ENCODE measurements at places on chromosomes 4 and X. TPM values are rescaled to one million over a fixed set of nuclear protein-coding genes. Genes with fewer than 3 reads are reported as not detected.
A peak's percentile ranks its signal among the peaks of the same experiment; 100 is the strongest.

DNA sequence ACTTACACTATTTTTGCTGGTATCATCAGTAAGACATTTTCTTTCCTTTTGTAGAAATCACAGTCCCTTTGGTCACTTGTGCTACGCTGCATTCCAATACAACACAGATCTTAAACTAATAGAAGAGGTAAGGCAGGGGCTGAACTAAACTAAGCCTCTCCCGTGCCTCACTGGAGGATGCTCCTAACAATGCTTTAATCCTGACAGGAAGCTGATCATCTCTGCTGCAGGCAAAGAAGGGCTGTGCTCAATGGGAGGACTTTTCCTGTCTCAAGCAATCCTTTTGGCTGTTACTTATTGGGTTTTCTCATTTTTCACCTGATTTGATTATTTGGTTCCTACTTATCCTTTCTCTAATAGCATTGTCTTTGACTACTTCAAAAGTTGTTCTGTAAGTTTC, 583.1 kb downstream of the INPP4B start:
- DNase-seq = no peak

DNA sequence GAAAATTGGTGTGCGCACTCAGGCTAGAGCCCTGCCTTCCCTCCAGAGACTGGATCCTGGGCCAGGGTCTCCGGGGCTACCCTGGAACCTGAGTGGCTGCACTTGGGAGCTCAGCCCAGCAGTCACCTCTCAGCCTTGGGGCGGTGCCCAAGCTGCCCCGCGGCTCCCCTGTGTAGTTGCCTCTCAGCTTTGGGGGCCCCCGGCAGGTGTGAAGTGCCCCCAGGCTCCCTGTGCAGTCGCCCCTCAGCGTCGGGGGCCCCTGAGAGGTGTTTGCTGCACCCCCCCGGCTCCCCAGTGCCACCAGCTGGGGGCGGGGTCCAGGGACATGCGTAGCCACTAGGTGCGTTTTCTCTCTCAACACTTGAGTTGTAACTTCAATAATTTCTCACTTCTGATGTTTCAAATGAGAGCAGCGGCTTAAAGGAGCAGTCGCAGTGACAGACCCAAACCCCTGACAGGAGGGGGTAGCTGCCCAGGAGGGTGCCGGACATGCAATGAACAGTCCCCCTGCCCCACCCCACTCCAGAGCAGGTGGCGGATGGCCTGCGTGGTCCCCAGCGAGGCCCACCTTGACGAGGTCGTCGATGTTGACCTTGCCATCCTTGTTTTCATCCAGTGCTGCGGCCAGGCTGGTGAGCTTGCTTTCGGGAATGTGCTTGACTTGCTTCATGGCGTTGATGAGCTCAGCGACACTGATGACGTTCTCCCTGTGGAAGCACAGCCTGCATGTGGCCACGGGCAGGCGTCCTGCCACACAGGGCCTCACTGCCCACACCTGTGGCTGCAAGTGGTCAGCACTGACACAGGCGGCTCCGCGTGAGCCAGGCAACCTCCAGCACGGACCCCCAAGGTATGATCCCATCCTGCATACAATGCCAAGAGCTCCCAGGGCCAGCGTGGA, 22.3 kb downstream of the FGFR3 start:
- DNase-seq = no peak

GRCh38 chr4:123364906-123365305, 31.7 kb upstream of the SPRY1 start:
- no peak for DNase-seq

DNA sequence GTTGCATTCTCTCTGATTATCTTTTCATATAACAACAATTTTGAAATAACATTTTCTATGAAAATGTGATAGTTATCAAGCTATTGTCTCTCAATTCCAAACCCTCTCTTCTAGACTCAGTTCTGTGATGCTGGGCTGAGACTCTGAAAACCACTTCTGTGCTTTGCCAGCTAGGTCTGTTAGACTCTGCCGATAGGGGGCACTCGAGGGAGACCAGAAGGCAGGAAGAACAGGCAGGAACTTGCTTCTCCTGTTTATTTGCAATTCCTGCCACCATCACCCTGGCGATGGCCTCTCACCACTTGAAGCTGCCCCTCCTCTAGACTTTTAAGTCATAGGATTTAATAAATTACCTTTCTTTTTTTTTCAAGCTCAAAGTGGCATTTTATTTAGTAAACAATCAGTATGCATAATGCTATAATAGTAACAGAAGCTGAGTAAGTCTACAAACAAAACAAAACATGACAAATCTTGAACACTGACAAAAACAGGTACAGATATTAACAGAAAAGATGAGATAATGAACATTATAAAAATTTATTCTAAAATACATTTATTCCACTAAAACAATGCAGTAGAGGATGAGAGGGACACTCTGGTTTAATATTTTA, 49.7 kb downstream of the RASL11B start:
- DNase-seq = peak; percentile 84

DNA sequence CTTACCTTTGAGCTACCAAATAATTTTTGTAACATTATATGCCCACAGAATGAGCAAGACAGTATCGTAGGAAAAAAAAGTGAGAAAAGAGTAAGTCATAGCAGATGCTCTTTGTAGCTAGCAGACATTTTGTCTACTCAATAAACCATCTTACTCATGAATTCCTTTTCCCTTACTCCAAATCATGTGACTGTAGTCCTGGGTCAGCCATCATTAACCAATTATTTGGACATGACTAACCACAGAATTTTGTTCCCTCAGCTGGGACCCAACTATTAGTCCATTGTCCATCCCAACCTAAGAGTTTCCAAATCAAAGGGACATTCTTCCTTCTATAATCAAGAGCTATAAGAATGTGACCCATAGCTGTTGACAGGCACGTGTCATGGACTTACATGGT, 11.4 kb downstream of the UBE2D3 start:
- DNase-seq = no peak

- no peak for DNase-seq
These were observed 119.6 kb downstream of the GATB start for GRCh38 chr4:151641167-151641566.

DNA sequence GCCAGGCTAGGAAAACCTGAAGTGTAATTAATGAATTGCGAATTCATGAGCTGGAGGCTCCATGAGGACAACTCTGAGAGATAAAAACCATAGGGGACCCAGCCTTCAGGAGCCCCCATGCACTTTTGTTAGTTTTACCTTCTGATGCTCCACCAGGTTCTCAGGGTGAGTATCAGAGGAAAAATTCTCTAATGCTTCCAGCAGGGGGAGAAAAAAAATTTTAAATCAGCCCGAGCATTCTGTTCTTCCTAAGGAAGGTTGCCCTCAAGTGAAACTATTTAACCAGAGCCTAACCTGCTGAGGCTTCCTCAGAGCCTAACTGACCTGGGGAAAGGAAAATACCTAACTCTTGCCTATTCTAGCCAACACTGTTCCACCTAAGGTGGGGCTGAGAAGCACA, 552.6 kb downstream of the PPARGC1A start:
- peak; percentile 6 for DNase-seq

- no peak for DNase-seq
These were observed 76.2 kb downstream of the DOCK11 start for GRCh38 chrX:118571836-118572235.

GRCh38 chr4:44671636-44672035, 6.6 kb upstream of the GUF1 start:
- DNase-seq = no peak

DNA sequence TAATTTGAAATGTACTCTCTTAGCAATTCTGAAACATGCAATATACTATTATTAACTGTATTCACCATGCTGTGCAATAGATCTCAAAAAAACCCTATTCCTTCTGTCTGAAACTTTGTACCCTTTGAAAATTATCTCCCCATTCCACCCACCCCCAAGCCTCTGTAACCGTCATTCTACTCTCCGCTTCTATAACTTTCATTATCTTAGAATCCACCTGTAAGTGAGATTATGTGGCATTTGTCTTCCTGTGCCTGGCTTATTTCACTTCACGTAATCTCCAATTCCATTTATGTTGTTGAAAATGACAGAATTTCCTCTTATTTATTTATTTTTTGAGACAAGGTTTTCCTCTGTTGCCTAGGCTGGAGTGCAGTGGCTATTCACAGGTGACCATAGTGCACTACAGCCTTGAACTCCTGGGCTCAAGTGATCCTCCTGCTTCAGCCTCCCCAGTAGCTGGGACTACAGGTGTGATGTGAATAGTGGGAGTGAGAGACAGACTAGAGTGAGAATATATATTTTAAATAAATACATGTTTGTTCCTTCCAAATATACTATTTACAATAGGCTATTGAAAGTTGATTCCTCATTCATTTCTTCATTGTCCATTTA, 30.5 kb downstream of the VSIG4 start:
- no peak for DNase-seq

- no peak for DNase-seq
These were observed 27.7 kb upstream of the FREM3 start for GRCh38 chr4:143728166-143728565.

- DNase-seq = no peak
These were observed 755.8 kb upstream of the LCORL start for GRCh38 chr4:18777190-18777930.

- DNase-seq = peak; percentile 19
These were observed 211.5 kb downstream of the PDGFRA start for GRCh38 chr4:54440394-54441136.

- DNase-seq = peak; percentile 22
These were observed 194.2 kb downstream of the CLCN4 start for GRCh38 chrX:10350981-10351380.

DNA sequence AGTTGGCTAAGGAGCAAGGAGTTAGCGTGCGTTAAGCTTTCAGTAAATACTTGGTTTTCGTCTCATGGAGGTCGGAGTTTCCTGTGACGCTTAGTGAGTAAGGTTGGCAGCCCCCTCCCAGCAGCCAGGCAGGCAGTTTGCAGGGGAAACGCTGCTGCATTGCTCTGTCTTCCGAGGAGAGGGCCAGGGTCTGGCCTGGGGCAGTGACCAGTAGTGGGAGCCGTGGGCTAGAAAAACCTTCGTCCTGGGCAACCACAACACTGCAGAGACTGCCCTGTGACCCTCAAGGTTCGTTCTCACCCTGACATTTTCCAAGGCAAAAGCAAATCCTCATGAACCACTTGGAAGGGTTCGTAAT, 432 bp downstream of the TMEM175 start:
- peak; percentile 11 for DNase-seq

GRCh38 chrX:111503485-111503993, 7.9 kb upstream of the SERTM2 start:
- no peak for DNase-seq

DNA sequence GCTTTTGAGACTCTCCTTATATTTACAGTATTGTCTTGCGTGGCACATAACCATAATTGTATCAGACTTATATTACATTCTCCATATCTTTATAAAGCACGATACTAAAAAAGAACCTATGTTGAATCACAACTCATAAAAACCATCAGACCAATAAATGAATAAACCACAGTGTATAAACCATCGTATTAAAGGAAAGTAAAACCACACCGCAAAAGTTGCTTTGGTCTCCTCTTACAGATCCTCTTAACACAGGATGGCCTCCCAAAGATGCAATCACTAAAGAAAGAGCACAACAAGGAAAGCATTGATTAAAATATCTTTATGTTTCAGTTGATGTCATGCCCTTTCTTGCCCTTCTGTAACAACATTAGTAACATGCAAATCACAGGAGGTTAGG, 437.9 kb downstream of the AFF2 start:
- DNase-seq = no peak

Gene MGST2
- 33.7 TPM for total RNA-seq

Gene AKAP14
- not detected for total RNA-seq

Gene CCKAR
- total RNA-seq = not detected

Gene ENPEP
- not detected for total RNA-seq

Gene MAGEE2
- not detected for total RNA-seq

Gene MUC7
- total RNA-seq = not detected

Gene NHS
- total RNA-seq = 19.5 TPM

Gene STPG2
- not detected for total RNA-seq

Gene SMIM20
- 21.0 TPM for total RNA-seq

Gene MORF4L2
- 438 TPM for total RNA-seq

Gene TLL1
- not detected for total RNA-seq

Gene UGT2B11
- total RNA-seq = not detected

Gene CXCL11
- total RNA-seq = 38.4 TPM

Gene HTRA3
- not detected for total RNA-seq

Gene RNF150
- 0.17 TPM for total RNA-seq

Gene FAM114A1
- 18.5 TPM for total RNA-seq

Gene INTS6L
- total RNA-seq = 5.7 TPM

Gene RCHY1
- total RNA-seq = 12.5 TPM

Gene PLP1
- total RNA-seq = not detected

Gene PRRG3
- not detected for total RNA-seq

All from Calu3 (cell line).